Adrenal gland (tissue), 19 donors: ENCODE measurements at places on chromosomes 16 and 17. TPM values are rescaled to one million over a fixed set of nuclear protein-coding genes. Genes with fewer than 3 reads are reported as not detected.

DNA sequence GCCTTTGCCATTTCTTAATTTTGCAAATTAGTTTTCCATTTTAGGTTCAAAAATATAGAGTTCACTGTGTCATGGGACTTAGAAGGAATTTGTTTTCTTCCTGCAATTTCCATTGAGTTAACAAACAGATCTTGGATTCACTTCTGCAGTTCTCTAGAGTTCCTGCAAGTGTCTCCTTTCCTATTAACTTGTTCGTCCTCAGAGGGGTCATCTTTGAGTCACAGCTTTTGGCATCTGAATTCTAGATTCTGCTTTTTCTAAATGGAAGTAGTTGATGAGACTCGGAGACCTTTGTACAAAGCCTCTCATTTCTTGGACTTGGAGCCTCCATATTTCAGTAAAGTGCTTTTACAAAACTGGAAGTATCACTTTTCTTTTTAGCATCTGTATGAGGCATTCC lies 323.3 kb downstream of the BCAS3 start:
- peaks cover 5% of the 10 kb centered on the region for H3K4me1 ChIP-seq
- no peak overlapping the region for H3K4me3 ChIP-seq
- H3K27me3 ChIP-seq, result no peaks in the 10 kb centered on the region
- H3K27ac ChIP-seq, result no peak overlapping the region

DNA sequence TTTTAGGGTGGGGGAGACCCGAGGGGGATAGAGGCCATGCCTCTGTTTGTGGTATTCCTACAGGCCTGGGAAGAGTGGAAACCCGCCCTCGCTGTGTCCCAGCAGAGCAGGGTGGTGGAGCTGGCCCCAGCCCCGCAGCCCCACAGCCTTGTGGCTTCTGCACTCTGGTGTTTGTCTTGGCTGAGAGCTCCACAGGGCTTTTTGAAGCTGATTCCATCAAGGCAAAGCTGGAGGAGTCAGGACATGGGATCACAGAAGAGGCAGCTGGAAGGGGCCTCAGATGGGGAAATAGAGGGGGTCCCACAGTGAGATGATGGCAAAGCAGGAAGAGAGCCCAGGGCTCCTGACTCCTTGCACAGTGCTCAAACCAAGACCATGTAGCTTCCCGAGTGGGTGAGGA lies 5.0 kb upstream of the WFIKKN2 start:
- no peak overlapping the region for H3K27ac ChIP-seq
- DNase-seq, result no peak
- H3K27me3 ChIP-seq, result no peaks in the 10 kb centered on the region
- H3K4me3 ChIP-seq, result no peak overlapping the region
- H3K4me1 ChIP-seq, result no peaks in the 10 kb centered on the region
- no peaks in the 10 kb centered on the region for H3K36me3 ChIP-seq

DNA sequence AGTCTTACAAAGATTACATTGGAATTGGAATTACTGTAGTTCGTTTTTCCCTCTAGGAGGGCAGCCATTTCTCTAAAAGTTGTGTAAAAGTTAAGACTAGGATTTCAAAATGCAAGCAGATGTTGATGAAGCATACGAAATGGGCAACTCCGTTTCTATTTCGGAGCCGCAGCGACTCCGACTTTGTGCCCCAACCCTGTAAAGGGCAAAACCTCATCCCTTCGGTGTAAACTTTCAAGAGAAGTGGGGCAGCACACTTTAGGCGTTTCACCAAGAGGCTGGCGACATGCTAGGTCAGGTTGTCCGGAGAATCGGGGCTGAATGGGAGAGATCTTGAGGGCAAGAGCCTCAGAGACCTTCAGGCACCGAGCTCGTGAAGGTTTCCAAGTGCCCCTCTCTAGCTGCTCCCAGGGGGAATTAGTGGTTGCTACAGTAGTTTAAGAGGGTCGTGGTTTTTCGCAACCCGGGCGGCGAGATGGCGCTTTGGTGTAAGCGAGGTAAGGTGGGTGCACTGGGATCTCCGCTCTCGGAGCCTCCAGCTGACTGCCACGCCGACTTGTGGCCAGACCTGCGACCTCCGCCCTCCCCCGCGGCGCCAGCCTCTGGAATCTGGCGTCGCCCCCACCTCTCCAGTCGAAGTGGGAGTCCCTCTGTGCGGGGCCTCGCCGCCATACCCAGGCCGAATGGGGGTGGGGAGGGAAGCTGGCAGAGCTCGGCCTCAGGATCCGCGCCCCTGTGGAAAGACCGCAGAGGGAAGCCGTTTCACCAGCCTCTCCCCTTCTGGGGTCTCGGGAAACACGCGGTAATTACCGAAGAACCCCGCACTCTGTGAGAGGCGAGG lies 1.0 kb upstream of the HEXIM2 start:
- H3K4me3 ChIP-seq, result peak overlapping the region; percentile 97
- no peaks in the 10 kb centered on the region for H3K27me3 ChIP-seq
- H3K4me1 ChIP-seq, result peaks cover 43% of the 10 kb centered on the region
- DNase-seq, result peak; percentile 86
- H3K36me3 ChIP-seq, result no peaks in the 10 kb centered on the region

Gene XAF1
- total RNA-seq, result 12.7 TPM

Gene AGRP
- 12.9 TPM for total RNA-seq

Gene MT1F
- 204 TPM for total RNA-seq
